ENCODE measurements at places on chromosomes 12 and 14.
A peak's percentile ranks its signal among the peaks of the same experiment; 100 is the strongest.

GRCh38 chr12:42759622-42760273 lies 170.2 kb upstream of the PRICKLE1 start:
- DNase-seq, result no peak

- DNase-seq, result no peak
Observed at GRCh38 chr12:11797317-11797913, 147.9 kb downstream of the ETV6 start.

DNA sequence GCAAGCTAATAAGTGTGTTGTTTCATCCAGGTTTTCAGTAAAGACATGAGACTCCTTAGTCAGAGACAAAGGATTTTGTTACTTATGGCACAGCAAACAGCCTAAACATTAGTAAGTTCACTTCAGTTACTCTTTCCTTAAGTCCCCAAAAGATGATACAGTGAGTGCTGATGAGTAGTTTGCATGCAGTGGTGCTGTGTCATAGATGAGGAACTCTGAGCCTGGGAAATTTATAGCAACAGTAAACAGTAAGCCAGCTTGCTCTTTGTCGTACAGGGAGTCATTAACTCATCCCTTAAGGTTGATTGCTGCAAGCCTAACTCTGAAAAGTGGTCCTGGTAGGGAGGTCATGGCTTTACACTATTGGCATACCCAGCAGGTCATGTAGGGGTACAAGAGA lies 208.6 kb upstream of the OR4E1 start:
- DNase-seq, result no peak

DNA sequence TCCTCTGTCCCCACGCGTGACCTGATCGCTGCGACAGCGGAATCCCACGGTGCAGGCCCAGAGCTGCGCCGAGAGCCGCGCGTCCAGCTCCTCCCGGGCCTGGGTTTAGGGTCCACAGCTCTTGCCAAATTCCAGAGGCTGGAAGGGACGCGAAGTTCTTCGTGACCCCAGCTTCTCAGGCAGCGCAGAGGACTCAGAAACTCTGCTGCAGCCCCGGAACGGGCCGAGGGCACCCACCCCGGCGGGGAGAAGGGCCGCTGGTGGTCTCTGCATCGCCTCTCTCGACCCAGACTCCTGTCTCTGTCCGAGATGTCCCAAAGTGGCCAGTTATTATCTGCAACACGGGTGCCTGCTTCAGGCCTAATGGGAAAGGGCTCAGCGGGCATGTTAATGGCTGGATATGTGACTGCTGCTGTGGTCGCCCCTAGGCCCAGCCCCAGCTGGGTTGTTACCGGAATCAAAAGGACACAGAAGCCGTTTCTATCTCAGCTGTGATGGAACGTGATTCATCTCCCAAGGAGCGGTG lies 236.4 kb downstream of the VRK1 start:
- no peak for DNase-seq

DNA sequence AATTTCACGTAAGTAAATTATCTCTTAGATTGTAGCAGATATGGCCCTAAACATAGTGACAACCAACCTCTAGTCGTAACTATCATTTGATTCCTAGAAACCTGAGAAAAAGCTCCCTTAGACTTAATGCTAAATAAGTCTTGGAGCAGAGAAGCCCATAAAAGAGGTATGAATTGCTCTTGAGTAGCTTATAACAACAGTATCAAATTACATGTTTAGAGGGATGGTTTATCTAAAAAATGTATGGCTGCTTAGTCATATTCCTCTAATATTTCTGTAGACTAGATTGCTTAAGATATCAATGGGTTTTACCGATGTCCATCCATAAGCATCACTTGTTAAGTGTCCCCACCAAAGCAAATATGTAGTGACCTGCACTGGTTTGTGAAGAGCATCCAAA lies 259.7 kb downstream of the NELL2 start:
- no peak for DNase-seq

DNA sequence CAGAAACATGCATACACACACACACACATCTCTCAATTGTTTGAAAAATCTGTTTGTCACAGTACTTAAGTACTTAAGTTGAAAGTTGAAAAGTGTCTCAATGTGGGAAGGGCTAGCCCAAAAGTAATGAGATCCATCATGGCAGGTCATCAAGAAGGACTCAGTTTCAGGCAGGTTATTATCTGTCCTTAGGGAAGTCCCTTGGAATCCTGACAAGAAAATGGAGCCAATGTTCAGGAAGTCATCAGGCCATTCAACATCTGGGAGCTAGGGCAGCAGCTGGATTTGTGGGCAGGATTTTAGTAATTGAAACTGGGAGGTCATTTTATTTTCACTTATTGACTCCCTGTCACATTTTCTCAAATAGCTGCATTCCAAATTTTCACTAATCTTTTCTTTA lies 56.0 kb downstream of the MSRB3 start:
- no peak for DNase-seq

DNA sequence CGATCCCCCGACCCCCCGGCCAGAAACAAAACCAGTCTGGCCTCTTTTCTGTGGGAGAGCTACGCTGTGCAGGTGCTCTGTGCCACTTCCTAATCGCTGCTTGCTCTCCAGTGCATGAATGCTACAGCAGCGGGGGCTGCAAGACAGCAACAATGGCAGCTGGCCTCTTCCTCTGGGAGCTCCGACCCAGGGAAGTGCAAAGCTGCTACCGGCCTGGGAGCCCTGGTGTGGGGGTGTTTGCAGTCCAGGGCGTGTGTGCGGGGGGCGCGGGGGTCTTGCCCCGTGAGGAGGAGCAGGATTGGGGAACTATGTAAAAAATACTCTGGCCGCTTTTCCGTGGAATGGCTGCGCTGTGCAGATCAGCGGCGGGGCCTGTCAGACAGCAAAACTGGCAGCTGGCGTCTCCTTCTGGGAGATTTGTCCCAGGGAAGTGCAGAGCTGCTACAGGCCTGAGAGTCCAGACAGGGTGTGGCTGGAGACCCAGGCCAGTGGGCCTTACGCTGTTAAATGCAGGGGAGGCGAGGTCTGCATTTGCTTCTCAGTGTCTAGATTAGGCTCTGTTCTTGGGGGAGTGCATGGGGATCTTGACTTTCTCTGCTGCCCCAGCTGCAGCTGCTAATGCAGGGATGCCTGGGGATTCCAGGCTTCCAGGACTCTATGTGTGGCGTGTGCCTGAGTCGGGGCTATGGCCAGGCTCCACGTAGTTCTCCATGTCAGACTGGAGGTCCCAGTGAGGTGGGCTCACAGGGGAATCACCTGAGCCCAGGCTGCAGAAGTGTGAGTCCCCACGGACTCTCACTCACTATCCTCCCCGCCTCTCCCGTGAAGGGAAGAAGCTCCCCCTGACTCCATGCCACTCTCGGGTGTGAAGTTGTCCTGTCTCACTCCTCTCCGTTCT lies 344.5 kb downstream of the AEBP2 start:
- DNase-seq, result no peak

GRCh38 chr14:56057071-56057741 lies 61.0 kb upstream of the PELI2 start:
- DNase-seq, result no peak

DNA sequence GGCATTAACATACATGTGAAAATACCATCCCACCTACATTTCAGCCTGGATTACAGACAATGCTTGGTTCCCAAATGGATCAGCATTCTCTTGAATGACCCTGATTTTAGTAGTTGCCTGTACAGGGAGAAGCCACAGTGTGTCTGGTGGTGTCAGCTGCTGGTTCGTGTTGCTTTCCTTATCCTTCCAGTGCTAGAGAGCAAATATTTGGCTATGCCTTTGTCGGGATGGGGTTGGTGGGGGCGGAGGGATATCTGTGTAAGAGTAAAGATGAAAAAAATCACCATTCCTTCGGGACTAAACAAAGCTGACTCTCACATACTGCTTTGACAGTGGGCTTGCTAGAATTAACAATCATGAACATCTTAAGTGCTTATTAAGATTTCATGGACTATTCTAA lies 96.0 kb downstream of the PTPRR start:
- DNase-seq, result no peak

- no peak for DNase-seq
Observed at GRCh38 chr14:105508601-105509000, 17.6 kb downstream of the TEDC1 start.

DNA sequence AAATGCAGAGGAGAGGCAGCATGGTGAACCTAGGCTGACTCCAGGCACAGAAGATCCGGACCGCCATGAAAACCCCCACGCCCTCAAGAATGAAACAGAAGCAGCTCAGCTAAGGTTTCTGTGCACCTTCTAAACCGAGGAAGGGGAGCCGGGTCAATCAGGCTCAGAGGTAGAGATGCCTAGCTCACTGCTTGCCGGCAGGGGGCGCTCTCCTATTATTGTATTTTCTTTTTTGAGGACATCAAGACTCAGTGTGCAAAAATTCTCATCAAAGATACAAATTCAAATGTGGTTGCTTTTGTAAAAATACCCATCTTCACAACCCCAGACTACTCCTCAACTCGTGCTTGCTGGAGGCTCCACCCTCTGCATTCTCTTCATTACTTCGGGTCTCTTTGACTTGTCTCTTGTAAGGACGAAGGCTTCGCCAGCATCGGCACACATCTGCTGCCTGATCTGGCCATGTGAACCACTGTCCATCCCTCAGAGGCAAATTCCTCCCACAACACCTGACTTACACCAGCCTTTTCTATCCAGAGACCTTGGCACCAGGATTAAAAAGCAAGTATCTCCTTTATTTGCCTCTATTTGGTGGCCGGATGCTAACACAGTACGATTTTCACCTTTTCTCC lies 33.4 kb upstream of the RNASE3 start:
- DNase-seq, result peak; percentile 63

- DNase-seq, result no peak
Observed at GRCh38 chr12:94841177-94841576, 162.3 kb downstream of the NDUFA12 start.

DNA sequence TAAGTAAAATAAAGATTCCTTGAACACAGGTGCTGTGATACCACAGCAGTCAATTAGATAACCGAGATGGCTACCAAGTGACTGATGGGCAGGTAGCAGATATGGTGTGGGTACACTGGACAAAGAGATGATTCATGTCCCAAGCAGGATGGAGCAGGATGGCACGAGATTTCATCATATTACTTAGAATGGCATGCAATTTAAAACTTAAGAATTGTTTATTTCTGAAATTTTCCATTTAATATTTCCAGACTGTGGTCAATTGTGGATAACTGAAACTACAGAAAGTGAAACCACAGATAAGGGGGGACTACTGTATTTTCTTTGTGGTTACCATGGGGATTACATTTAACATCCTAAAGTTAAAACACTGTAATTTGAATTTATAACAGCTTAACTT lies 7.5 kb upstream of the ZFP36L1 start:
- no peak for DNase-seq

DNA sequence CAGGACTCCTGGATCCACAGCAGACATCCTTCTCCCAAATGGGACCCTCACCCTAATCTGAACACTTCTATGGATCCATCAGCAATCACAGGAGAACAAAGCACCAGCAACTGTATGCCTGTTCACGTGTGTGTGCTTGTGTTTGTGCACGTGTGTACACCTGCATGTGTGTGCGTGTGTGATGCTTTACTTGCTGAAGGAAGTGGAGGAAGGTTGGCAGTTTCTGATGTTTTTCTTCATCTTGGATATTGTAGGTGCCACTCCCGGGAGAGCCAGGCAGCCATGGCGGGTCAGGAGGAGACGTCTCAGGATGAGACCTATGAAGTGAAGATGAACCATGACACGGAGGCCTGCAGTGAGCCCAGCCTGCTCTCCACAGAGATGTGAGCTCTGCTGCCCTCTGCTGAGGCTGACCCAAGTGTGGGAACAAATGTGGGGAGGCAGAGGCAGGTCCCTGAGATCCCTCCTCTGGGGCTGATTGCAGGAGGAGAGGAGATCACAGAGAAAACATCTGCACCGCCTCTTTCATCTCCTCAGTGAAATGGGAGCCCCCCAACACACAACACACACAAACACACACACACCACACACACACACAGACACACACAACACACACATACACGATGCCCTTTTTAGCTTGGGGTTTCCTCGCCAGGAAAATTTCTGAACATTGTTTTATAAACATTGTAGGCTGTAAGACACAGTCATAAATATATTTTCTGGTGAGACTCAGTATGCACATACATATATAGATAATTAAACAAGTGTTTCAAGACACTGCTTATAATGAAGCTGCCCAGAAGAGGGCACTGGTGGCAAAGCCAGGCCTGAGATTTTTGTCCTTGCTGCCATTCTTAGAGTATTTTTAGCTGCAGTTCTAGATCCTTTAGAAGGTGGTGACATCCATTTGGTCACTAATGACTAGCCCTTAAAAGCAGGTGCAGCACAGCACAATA lies 112.2 kb upstream of the FKBP4 start:
- no peak for DNase-seq

GRCh38 chr12:95877622-95878021 lies 18.9 kb downstream of the SNRPF start:
- no peak for DNase-seq

DNA sequence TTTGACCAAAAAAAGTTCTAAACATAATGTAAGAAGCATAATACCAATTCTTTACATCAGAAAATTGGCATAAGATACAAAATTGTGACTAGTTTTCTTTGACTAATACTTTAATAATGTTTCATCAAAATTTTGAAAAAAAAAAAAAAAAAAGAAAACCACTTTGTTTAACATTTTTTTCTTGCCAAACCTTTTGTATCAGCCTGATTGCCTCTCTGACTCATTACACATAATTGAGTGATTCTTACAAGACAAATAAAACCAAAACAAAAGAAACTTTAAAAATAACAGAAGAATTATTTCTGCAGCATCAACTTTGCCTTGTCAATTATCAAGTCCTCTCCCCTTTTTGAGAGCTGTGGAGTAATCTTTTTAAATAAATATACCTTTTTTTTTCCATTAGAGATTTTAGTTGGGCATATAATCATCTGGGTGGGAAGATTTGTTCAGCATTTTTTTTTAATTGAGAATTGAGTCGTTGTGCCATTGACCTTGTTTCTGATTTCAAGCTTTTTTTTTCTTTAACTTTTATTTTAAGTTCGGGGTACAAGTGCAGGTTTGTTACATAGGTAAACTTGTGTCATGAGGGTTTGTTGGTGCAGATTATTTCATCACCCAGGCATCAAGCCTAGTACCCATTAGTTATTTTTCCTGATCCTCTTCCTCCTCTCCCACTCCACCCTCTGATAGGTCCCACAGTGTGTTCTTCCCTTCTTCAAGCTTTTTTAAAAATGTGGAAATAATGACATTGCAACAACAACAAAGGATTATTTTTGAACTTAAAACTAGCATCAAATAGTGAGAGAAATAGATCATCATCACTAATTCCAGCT lies 45.8 kb upstream of the HMGA2 start:
- no peak for DNase-seq

- DNase-seq, result no peak
Observed at GRCh38 chr12:52400906-52401305, 5.2 kb downstream of the KRT82 start.

- no peak for DNase-seq
Observed at GRCh38 chr14:23605931-23606585, 27.5 kb upstream of the JPH4 start.

GRCh38 chr14:92012121-92012748 lies 27.6 kb downstream of the TRIP11 start:
- no peak for DNase-seq

- no peak for DNase-seq
Observed at GRCh38 chr12:102977945-102978706, 20.7 kb downstream of the ASCL1 start.

GRCh38 chr12:109559200-109559505 lies 14.2 kb downstream of the MMAB start:
- DNase-seq, result no peak
